ENCODE measurements at places on chromosomes 7 and 10.

GRCh38 chr10:124259139-124259825, 159.4 kb downstream of the OAT start:
- DNase-seq: no peak

- no peak for DNase-seq
Measured at GRCh38 chr10:7424315-7424714, 13.5 kb upstream of the SFMBT2 start.

- DNase-seq: no peak
Measured at GRCh38 chr10:119541046-119541445, 1.5 kb downstream of the RGS10 start.

- no peak for DNase-seq
Measured at GRCh38 chr10:84244651-84245270, at the start of gene RGR. Gene RGR (plus strand): TSS chr10:84245053. CDS start chr10:84245091, 38 bp downstream.

DNA sequence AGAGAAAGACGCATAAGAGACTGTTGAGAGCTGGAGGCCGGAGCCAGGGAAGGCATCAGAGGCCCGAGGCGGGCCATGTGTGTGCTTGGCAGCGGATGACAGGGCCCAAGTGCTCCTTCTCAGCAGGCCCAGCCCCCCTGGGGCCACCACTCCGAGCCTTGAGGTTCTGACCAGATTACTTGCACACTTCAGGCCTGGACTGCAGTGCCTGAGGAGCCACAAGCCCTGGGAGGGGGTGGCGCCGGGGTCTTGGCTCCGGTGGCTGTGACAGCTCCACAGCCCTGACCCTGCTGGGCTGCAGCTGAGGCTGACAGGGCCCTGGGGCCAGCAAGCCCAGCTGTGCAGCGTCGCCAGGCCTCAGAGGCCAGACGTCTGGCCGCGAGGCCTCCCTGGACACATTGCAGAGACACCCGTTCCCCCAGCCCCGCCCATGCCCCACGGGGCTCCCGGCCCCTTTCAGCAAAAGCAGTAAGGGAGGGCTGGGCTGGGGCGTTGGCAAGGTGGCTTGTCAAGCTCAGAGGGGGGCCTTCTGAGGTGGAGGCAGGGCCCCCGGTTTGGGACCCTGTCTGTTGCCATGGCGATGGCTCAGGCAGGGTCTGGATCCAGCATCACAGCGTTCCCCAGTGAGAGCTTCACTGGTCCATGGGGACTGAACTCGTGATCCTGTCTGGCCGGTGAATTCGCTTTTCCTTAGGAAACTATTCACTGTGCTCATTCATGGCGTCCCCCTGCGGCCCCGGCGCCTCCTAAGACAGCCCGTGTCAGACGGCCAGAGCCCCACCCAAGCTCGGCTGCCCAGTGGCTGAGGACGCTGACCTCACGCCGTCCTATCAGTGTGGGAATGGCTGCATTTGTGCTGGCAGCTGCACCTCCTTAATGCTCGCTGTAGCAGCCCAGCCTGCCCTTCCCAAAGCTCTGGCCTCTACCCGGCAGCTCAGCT, 5.7 kb downstream of the ELN start:
- no peak for DNase-seq

DNA sequence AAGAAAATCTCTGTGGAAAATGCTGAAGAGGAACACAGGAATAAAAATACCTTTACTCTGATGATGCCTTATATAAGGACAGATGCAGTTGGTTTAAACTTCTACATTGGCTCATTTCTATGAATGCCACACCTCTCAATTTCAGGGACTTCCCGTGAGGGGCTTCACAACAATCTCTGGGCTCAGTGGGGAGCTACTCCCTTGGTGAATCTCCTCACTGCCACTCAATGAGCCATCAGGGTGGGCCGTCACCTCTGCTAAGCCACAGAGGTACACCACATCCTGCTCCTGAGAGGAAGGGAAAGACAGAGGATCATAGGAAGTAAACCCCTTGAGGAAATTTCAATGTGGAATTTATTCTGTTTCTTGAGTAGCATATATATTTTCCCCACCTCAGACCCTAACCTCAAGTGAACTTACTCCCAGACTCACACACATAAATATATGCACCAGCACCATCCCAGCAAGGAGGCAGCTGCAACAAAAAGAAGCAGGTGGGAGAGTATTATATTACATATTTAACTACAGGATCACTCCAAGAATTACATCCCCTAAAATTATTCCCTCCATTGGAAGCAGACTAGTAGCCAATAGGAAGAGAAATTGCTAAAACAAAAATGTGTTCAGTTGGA, 63.3 kb upstream of the PRSS1 start:
- no peak for DNase-seq

DNA sequence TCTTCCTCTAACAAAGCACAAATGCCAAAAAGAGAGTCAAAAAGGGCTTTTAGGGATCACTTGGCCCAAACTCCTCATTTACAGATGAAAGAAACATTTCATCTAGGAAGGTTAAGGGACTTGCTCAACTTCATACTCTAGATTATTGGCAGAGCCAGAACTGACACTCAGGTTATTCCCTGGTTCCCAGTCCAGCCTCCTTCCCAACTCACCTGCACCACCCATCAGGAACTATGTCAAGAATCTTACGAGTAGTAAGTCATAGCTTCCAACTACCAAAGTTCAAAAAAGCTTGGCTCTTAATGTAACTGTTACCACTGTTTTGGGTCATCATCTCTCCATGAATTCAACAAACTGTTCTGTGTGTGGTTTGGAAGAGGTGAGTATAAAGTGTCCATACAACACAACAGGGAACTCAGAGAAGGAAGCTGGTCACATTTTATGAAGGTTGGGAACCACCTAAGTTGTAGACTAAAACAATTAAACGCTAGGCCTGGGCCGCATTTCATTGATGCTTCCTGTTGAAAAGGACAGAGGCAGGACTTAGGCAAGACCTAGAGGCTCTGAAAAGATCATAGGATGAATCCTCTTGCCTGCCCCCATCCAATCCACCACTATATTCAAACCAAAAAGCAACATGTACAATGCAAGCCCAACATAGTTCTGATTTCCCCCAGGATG, 9.1 kb downstream of the PIK3AP1 start:
- DNase-seq: no peak

DNA sequence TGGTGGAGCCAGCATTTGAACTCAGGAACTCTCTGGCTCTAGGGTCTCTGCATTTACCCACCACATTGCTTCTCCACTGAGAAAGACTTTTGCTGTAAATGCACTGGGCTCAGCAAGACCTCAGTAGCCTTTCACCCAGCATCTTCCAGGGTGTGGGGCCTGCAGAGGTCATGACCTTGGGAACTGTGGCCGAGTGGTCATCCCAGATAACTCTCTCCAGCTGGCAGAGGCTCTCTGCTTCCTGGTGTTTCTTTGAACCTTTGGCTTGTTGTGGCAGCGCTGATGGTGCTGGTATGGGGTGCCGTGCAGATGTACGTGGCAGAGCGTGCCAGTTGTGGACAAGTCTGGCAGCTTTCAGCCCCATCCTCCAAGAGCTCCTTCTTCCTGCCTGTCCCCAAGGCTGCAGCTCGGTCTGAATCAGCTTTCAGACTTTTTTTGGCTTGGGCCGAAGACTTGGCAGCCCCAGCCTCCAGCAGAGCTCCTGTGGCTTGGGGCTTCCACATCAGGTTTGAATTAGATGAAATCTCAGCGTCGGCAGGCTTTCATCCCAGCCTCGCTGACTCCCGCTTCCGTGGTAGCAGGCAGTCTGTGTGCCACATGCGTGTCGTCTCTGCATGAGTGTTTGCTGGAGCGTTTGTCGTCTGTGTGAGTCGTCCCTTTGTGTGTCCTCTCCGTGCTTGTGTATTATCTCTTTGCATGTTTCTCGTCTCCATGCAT, 21.5 kb downstream of the ADAMTS14 start:
- no peak for DNase-seq

- no peak for DNase-seq
Measured at GRCh38 chr10:74035303-74035702, 37.4 kb downstream of the VCL start.

GRCh38 chr7:44521347-44522095, 19.6 kb downstream of the NPC1L1 start:
- DNase-seq: no peak

DNA sequence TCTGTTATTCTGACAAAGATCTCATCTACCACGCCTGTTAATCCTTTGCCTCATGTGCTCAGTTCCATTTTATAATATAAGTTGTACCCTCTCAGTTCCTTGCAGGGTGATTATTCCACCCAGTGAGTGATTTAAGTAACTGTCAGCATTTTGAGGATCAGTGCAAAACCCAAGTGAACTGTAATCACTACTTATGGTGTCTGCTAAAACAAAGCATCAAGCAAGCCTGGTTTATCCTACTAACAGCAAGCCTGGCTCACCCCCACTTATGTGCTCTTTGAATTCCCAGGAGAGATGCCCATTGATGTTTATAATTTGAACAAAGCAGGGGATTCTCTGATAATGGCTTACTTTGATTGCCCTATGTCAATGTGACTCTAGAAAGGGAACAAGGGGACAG, 186.8 kb upstream of the LRGUK start:
- no peak for DNase-seq

- no peak for DNase-seq
Measured at GRCh38 chr7:4631380-4632179, 50.5 kb upstream of the FOXK1 start.

- no peak for DNase-seq
Measured at GRCh38 chr7:21429021-21429420, 1.1 kb downstream of the SP4 start.

DNA sequence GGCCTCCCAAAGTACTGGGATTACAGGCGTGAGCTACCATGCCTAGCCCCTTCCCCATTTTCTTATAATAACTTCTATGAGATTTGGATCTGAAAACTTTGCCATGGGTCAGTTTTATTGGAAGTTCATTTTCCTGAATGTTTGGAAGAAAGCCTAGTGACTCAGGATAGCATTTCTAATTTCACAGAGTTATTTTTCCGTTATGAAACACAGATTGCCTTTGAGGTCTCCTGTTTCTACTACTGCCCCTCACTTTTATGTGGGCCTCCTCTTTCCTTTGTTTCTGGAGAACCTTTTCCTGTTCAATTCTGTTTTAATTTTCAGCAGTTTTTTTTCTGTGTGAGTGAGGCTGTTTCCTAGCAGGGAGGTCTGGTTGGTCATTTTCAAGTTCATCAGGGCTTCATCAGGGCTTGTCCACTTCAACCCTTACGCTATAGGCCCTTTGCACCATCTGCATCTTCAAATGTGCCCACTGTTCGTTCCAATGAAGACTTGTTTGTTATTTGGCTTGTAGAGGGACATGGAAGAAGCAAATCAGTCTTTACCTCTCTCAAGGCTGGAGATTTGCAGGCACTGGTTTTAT, 58.7 kb downstream of the BMPR1A start:
- no peak for DNase-seq

- no peak for DNase-seq
Measured at GRCh38 chr10:42776681-42777080, 5.9 kb upstream of the BMS1 start.

GRCh38 chr7:38189231-38189938, 11.3 kb downstream of the STARD3NL start:
- no peak for DNase-seq

DNA sequence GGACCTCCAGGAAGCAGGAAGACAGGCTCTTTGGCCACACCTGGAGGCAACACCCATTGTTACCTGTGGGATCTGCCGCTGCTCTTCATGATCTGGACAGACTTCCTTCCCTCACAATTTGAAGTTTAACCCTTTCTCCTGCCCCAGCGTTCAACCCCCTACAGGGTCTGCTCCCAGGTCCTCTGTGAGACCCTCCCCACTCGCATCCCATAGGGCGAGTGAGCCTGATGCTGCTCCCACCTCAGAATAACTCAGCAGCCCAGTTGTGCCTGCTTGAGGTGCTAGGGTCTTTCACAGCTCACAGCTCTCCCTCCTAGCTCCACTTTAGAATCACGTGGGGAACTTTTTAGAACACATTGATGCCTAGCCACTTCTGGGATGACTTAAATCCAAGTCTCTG, 61.8 kb upstream of the C10orf90 start:
- no peak for DNase-seq

GRCh38 chr10:43124094-43124521, 14.1 kb upstream of the CSGALNACT2 start:
- no peak for DNase-seq

GRCh38 chr10:78332012-78332411, 298.3 kb downstream of the RPS24 start:
- no peak for DNase-seq

DNA sequence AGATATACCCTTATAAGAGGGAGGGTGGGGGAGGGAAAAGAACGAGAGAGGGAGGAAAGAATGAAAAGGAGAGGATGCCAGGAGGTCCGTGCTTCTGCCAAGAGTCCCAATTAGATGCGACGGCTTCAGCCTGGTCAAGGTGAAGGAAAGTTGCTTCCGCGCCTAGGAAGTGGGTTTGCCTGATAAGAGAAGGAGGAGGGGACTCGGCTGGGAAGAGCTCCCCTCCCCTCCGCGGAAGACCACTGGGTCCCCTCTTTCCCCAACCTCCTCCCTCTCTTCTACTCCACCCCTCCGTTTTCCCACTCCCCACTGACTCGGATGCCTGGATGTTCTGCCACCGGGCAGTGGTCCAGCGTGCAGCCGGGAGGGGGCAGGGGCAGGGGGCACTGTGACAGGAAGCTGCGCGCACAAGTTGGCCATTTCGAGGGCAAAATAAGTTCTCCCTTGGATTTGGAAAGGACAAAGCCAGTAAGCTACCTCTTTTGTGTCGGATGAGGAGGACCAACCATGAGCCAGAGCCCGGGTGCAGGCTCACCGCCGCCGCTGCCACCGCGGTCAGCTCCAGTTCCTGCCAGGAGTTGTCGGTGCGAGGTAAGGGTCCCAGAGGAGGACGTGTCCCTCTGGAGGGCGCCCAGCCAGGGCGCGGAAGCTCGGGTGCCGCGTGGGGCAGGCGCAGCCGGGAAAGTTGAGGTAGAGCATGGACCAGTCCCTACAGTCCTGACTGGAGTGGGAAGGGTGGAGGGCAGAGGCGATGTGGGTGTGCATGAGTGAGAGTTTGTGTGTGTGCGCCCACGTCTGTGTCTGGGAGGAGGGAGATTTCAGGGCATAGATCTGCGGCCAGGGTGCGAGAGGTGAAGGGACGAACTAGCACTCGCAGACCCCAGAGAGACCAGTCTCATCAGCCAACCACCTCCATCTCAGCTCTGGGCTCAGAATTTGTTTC, 844 bp downstream of the GRM3 start:
- DNase-seq: no peak

- no peak for DNase-seq
Measured at GRCh38 chr7:147584771-147585193, 1005.8 kb upstream of the C7orf33 start.

- no peak for DNase-seq
Measured at GRCh38 chr10:8844141-8844540, 789.7 kb downstream of the GATA3 start.
